A549 treated with DMSO at 1 μM for 4 hours (cell line): ENCODE measurements at places on chromosomes 13 and 19. TPM values are rescaled to one million over a fixed set of nuclear protein-coding genes. Genes with fewer than 3 reads are reported as not detected.

The URAD gene
- total RNA-seq: not detected in 5 replicates

The CA11 gene
- 8.5 to 11.3 TPM (median 9.8 TPM) in 5 replicates for total RNA-seq

The ZGLP1 gene
- 0.87 to 3.6 TPM (median 1.7 TPM) in 5 replicates for total RNA-seq

The CLEC17A gene
- total RNA-seq: not detected in 5 replicates
